ENCODE measurements at places on chromosomes 12 and 14. TPM values are rescaled to one million over a fixed set of nuclear protein-coding genes. Genes with fewer than 3 reads are reported as not detected.

TAPBPL gene
- 16.8 TPM for total RNA-seq

DNA sequence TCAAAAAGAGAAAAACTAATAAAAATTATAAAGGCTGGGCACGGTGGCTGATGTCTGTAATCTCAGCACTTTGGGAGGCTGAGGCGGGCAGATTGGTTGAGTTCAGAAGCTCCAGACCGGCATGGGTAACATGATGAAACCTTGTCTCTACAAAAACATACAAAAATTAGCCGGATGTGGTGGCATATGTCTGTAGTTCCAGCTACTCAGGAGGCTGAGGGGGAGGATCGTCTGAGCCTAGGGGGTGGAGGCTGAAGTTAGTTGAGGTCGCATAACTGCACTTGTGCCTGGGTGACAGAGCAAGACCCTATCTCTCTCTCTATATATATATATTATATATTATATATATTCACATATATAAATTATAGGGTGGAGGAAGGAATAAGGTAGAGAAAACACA is 32.5 kb upstream of the ANO2 start:
- no peaks in the 10 kb centered on the region for H3K4me1 ChIP-seq
- H3K27ac ChIP-seq = no peak overlapping the region
- no peaks in the 10 kb centered on the region for H3K27me3 ChIP-seq
- no peaks in the 10 kb centered on the region for H3K36me3 ChIP-seq

RAB15 gene
- total RNA-seq = 1.6 TPM

DNA sequence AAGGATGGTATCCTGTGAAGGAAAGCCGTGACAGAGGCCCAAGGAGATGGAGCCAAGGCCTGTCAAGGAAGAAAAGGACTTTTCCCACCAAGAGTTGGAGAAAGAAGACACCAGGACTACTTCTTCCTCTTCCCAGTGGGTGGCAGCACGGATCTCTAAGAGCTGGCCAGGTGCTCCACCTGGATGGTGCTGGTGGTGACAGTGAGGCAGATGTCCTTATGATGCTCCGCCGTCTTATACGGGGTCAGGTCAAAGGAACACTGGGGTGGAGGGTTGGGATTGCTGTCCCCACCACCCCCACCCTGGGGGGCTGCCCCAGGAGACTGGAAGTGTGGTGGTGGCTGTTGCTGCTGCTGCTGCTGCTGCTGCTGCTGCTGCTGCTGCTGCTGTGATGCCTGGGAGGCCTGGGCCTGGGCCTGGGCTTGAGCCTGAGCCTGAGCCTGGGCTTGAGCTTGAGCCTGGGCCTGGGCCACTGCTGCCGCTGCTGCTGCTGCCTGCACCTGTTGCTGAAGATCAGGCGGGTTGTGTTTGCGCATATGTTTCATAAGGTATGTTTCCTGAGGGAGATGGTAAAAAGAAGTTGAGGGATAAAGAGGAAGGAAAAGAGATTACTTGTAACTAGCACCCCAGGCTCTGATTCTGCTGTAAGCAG is 4.8 kb upstream of the ING4 start:
- DNase-seq = no peak
- no peaks in the 10 kb centered on the region for H3K27me3 ChIP-seq
- peaks cover 58% of the 10 kb centered on the region for H3K36me3 ChIP-seq

PIANP gene
- total RNA-seq = not detected

- H3K4me1 ChIP-seq = peaks cover 10% of the 10 kb centered on the region
- no peak overlapping the region for H3K4me3 ChIP-seq
- H3K36me3 ChIP-seq = no peaks in the 10 kb centered on the region
- no peak for DNase-seq
These were observed 38.4 kb downstream of the EAPP start for GRCh38 chr14:34501004-34501580.

GRCh38 chr12:75154388-75154787 is 55.3 kb downstream of the KCNC2 start:
- H3K36me3 ChIP-seq = no peaks in the 10 kb centered on the region
- no peak for DNase-seq
- H3K27me3 ChIP-seq = no peaks in the 10 kb centered on the region
- no peaks in the 10 kb centered on the region for H3K4me1 ChIP-seq
- no peak overlapping the region for H3K27ac ChIP-seq
- no peak overlapping the region for H3K4me3 ChIP-seq

- peak overlapping the region; percentile 50 for H3K4me3 ChIP-seq
- H3K27me3 ChIP-seq = no peaks in the 10 kb centered on the region
- peaks cover 69% of the 10 kb centered on the region for H3K4me1 ChIP-seq
- DNase-seq = no peak
These were observed 39.1 kb downstream of the CORO1C start for GRCh38 chr12:108691998-108692808.

GRCh38 chr14:49105512-49105911 is 480.7 kb downstream of the RPS29 start:
- H3K27me3 ChIP-seq = no peaks in the 10 kb centered on the region
- H3K4me1 ChIP-seq = no peaks in the 10 kb centered on the region
- no peak for DNase-seq
- H3K4me3 ChIP-seq = no peak overlapping the region

DNA sequence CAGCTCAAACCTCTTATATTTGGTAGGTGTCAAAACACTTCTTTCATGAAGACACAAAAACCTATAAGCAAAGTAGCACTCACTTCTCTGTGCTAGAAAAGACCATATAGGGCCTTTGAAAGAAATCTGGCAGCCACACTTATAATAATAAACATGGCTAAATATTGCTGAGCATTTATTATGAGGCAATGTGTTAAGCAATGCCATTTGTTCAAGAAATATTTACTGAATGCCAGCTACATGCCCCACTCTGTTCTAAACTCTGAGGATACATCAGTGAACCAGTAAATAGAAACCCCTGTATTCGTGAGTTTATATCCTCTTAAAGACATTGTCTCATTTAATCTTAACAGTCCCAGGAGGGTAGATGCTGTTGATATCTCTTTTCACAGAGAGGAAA is 52.0 kb downstream of the RNFT2 start:
- H3K36me3 ChIP-seq = no peaks in the 10 kb centered on the region
- no peaks in the 10 kb centered on the region for H3K27me3 ChIP-seq
- H3K27ac ChIP-seq = no peak overlapping the region
- DNase-seq = no peak
- no peaks in the 10 kb centered on the region for H3K4me1 ChIP-seq

DNA sequence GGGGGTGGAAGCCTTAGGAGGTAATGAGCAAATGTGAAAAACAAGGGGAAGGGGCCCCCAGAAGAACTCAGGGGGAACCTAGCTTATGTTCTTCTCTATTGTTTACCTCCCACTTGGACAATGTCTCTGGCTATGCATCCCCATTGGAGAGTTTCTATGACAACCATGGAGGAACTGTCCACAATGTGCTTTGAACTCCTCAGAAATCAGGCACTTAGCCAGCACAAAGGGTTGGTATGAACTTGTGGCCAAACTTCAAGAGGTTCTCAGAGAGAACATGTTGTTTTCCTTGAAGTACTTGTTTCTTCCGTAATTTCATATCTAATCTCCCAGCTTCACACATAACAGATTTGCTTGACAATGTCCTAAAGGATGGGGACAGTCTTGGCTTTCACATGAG is 202.8 kb upstream of the PELI2 start:
- H3K4me3 ChIP-seq = no peak overlapping the region
- H3K36me3 ChIP-seq = no peaks in the 10 kb centered on the region
- no peak for DNase-seq
- peaks cover 11% of the 10 kb centered on the region for H3K4me1 ChIP-seq

DNA sequence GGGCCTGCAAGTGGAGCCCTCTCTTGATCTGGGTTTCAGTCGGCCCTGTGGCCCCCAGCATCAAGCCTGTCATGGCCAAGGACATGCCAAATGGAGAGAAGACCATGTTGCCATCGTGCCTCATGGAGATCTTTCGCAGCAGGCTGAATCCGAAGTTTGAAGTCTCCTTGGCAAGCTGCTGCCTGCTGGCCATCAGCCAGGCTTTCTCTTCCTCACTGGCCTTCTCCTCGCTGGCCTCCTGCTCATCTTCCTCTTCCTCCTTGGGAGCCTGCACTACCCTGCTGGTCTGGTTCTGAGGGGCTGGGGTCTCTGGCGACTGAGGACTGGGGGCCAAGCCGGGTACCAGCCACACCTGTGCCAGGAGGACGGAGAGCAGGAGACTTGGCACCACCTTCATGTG is 2.9 kb downstream of the SERPINA10 start:
- H3K27ac ChIP-seq = no peak overlapping the region
- no peak for DNase-seq
- H3K27me3 ChIP-seq = no peaks in the 10 kb centered on the region
- no peak overlapping the region for H3K4me3 ChIP-seq

DNA sequence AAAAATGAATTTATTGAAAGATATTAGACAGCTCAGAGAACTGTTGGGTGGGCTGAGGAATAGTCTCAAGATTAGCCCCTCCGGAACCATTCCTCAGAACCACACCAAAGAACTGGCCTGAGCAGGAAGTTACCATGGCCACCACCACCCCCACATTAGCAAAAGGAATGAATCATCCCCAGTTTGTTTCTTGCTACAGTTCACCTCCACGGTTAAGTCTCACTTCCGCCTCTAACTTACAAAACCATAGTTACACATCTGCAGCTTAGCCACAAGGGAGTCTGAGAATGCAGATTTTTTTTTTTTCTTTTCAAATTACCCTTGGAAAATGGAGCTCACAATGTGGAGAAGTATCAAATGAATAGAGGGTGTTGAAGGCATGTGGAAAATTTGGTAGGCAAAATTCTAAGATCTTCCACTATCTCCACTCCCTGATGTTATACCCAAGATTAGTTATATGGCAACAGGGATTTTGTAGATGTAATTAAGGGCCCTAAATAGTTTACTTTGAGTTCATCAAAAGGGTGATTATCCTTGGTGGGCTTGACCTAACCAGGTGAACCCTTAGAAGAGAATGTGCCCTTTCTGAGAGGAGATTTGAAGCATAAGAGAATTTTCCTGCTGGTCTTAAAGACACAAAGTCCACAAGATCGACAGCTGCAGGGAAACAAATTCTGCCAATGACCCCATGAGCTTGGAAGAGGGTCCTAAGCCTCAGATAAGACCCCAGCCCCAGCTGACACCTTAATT is 129.8 kb upstream of the KRR1 start:
- no peak for DNase-seq
- H3K4me3 ChIP-seq = no peak overlapping the region
- H3K4me1 ChIP-seq = no peaks in the 10 kb centered on the region
- H3K27me3 ChIP-seq = no peaks in the 10 kb centered on the region
- no peaks in the 10 kb centered on the region for H3K36me3 ChIP-seq
- H3K27ac ChIP-seq = no peak overlapping the region

DNA sequence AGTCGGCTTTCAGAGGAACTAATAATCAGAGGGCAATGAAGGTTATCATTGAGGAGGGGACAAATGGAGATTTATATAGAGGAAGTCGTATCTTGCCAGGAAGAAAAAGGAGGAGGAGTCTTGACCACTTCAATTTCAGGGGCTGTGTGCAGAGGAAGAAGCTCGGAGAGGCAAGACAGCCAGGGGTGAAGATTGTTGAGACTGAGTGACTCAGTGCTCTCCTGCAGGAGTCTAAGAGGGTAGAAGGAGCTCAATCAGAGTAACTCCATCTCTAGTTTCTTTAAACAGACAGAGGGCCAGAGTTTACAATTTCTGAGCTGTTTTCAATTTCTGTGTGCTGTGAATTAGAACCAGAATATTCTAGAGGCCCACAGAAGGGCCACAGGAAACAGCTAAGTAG is 439.3 kb upstream of the PRICKLE1 start:
- no peaks in the 10 kb centered on the region for H3K27me3 ChIP-seq
- no peaks in the 10 kb centered on the region for H3K36me3 ChIP-seq
- DNase-seq = no peak
- H3K4me3 ChIP-seq = no peak overlapping the region

AREL1 gene
- total RNA-seq = 17.9 TPM

DNA sequence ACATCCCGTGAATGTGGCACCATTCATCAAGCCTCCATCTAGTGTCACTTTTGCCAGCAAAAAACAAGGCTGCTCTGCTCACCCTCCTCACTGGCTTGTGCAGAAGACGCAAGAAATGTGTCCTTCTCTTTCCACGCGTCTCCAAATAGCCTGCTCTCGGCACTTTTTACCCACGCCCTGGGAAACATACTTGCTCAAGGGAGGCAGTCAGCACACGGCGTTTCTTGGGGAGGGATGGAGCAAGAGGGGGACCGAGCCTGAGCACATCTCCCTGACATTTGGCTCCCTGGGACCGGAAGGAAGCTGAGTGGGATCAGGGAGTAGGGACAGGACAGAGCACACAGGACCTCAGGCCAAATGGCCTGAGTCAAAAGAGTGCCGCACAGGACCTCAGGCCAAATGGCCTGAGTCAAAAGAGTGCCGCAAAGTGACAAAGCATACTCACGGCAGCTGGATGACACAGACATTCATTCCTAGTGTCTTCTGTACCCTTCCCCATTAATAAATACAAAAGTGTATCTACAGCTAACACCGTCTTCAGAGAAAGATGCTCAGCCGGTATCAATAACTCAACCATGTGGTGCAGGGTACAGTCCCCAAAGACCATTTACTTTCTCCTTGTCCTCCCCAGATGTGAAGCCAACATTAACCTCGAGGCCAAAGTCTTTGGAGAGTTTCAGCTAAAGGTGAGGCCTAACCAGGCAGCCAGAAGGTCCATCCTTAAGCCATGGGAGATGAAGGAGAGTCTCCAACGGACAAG is 7.1 kb downstream of the BCL11B start:
- H3K27ac ChIP-seq = no peak overlapping the region
- no peak overlapping the region for H3K4me3 ChIP-seq
- H3K4me1 ChIP-seq = no peaks in the 10 kb centered on the region

DNA sequence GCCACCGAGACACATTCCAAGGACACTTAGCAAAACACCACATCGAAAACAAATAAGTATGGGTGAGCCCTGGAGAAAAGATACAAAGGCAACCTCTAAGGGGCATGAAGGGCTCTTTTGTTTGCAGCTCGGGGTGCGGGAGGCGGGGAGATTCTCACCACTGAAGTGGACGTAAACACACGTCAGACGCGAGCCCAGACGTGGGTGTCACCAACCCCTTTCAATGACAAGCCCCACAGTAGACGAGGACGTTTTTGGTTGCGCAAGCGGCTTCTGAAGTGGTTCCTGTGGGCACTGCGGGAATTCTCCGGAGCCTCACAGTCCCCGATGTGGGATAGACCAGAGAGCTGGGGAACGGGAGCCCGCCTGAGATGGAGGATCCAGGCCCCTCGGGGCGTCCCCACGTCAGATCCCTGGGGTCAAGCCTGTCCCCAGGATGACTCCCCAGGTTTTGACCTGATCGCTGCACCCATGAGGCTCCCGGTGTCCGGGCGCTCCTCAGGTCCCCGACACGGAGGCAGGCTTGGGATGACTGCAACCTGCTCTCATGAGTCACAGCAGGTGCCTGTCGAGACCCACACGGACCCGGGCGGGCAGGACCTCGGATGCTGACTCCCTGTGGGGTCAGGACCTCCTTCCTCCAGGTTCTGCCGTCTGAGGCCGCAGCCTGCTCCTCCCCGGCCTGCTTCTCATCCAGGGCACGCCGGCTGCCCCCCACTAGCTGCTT is 20.3 kb upstream of the ADGRD1 start:
- H3K27ac ChIP-seq = no peak overlapping the region
- H3K27me3 ChIP-seq = no peaks in the 10 kb centered on the region
- no peak for DNase-seq
- H3K36me3 ChIP-seq = no peaks in the 10 kb centered on the region

KERA gene
- not detected for total RNA-seq

GRCh38 chr12:28865776-28866175 is 283.3 kb upstream of the FAR2 start:
- DNase-seq = no peak
- no peak overlapping the region for H3K4me3 ChIP-seq
- no peaks in the 10 kb centered on the region for H3K36me3 ChIP-seq
- H3K27me3 ChIP-seq = no peaks in the 10 kb centered on the region

SAMD15 gene
- total RNA-seq = not detected

NAV3 gene
- total RNA-seq = 9.7 TPM

- peak overlapping the region; percentile 38 for H3K27ac ChIP-seq
- no peaks in the 10 kb centered on the region for H3K36me3 ChIP-seq
- peaks cover 14% of the 10 kb centered on the region for H3K4me1 ChIP-seq
- no peaks in the 10 kb centered on the region for H3K27me3 ChIP-seq
These were observed 18.6 kb downstream of the PPFIBP1 start for GRCh38 chr12:27542628-27543027.

GZMB gene
- total RNA-seq = not detected

CCDC38 gene
- total RNA-seq = not detected
